ENCODE measurements at places on chromosomes 3 and 15.

GRCh38 chr3:4641863-4642563, 148.9 kb downstream of the ITPR1 start:
- no peak for DNase-seq

- no peak for DNase-seq
These were observed 41.0 kb downstream of the GOLGA6A start for GRCh38 chr15:74041311-74041756.

- DNase-seq: no peak
These were observed 11.0 kb downstream of the TSPAN3 start for GRCh38 chr15:77059786-77060361.

DNA sequence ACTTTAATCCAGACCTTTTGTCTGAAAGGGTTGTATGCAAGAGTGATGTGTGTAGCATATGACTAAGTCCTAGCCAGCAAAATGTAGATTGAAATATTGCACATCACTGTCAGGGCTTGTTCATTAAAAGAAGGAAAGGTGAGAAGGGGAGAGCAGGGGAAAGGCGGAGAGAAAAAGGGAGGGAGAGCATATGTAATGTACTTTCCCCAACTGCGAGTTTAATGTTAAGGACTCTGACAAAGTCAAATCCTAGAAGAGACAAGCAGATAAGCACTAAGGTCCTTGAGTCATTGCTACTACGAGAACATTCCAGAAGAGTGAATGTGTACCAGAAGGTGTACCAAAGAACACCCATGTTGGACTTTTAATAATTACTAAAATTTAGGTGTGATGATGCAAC, 1336.7 kb downstream of the NSUN3 start:
- DNase-seq: no peak

DNA sequence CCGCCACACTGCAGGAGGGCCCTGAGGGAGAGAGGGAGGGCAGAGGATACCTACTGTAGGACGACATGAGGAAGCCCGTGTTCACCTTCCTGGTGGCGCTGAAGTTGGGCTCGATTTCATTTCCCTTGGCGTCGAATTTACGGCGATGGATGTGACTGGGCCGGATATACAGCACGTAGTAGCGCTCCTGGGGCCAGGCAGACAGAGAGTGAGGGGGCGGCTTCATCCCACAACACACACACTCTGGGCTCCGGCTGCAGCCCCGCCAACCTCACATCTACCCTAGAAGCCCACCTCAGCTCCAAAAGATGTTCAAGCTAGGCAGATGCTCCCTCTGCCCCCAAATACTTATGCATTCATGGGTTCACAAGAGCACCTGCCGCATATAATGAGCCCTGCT, 4.5 kb downstream of the ARPIN start:
- DNase-seq: no peak

DNA sequence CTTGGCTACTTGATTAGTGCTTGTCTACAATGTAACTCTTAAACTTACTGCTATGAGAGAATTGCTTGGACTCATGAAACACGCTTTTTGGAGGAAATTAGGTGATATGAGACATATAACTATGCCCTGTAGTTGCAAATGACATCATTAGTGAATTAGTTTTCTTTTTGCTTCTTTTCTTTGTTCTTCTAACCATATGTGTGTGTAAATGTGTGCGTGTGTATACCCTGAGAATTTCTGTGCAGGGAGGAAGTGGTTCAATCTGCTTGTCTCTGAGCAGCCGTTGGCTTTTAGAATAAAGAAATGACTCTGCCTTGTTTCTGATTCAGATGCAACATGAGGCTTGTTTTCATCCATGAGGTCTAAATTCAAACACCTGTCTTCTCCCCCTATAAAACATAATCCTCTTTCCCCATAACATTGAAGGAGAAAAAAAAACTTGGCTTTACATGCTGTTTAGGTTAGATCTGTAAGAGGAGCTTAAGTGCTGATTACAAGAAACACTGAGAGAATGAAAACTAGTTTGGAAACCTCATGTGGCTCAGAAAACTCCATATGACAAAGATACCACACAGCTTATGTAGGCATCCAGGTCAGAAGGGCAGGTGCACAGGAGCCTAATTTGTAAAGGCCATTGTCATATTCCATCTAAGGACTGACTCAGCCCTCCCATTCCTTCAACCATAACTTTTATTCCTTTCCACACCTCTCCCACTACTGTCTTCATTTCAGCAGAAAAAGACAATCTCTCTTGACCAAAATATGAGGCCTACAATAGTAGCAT, 30.5 kb upstream of the BLM start:
- DNase-seq: peak; percentile 79

DNA sequence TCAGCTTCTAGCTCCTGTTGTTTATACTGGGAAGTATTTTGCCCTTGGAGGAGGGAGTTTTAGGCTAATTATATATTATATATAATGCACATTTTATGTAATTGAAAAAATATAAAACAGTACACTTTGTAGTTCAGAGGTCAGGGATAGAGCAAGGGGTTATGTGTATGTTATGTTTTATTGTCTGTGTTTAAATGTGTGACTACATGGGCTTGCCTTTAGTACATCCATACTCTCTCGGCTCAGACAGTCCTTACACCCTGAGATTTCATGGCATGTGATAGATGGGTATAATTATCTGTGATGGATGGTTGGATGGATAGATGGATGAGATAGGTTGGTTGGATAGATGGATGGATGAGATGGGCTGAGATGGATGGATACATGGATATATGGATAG, 17.4 kb upstream of the ST3GAL6 start:
- no peak for DNase-seq

DNA sequence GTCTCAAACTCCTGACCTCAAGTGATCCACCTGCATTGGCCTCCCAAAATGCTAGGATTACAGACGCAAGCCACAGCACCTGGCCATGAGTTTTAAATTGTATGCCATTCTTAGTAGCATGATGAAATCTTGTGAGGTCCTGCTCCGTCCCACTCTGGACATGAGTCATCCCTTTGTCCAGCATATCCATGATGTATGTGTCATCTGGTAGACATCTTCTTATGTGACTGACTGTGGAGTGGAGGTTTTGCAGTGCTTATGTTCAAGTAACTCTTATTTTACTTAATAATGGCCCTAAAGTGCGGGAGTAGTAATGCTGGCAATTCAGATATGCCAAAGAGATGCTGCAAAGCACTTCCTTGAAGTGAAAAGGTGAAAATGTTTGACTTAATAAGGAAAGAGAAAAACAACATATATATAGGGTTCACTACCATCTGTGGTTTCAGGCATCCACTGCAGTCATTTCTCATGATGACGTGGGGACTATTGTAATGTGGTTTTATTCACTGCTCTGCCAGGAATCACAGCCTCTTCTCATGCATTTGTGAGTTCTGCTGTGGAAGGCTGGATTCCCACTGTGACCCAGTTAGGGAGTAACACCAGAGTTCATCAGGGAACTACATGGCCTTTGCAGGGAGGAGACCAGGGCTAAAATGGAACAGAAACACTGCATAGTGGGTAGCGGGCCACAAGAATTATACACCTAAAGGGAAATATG, 204.6 kb upstream of the STRIT1 start:
- no peak for DNase-seq

DNA sequence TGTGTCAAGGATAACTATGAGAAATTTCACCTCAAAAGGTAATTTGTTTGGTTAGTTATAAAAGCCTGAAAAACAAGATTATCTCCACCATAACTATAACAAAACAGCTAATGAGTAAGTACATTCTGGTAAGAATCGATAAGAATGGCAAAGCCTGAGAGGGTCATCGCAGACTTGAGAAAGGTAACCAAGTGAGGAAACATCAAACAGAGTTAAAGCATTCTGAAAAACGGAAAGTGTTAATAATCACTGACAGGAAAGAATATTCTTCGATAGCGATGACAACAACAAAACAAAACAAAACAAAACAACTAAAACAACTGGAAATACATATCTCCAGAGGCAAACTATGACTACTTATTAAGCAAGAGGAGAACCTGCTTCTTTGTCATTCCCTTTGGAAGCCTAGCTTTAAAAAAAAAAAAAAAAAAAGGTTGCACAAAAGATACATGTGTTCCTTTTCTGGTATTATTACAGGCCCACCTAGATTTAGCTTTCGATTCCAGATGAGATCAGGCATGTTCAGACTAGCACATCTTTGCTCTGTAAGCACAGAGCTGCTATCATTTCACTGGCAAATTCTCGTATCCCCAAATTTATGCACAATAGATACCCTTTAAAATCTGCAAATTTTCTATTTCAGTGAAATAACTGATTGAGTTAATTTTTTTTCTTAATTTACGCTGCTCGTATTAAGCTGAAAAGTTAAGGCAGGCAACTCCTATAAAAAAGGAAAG, 155.6 kb downstream of the TIGIT start:
- DNase-seq: no peak

GRCh38 chr3:48661501-48662144, 1.1 kb downstream of the CELSR3 start:
- DNase-seq: peak; percentile 73

- peak; percentile 40 for DNase-seq
These were observed 6.9 kb downstream of the NEK11 start for GRCh38 chr3:131033480-131034080.

- no peak for DNase-seq
These were observed 32.9 kb downstream of the DNAJB8 start for GRCh38 chr3:128433837-128434165.

DNA sequence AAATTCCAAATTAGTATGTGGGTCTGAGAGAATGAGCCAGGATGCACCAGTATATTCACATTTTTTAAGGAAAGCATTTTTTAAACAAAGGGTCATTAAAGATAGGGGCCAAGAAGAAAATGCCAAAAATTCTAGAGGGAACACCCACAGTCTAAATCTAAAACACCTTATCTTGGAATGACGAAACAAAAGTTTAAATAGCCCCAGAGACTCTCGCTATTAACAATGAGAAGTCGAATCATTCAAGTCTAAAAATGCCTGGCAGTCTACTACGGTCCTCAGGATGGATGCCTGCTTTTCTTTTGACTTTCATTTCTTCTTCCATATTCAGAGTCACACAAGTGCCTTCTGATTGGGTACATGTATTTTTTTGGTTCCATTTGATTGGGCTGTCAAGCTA, 66.3 kb downstream of the SSUH2 start:
- DNase-seq: no peak

- no peak for DNase-seq
These were observed 421.6 kb downstream of the EPHB1 start for GRCh38 chr3:135216659-135217058.

GRCh38 chr3:20739814-20740213, 553.8 kb upstream of the SGO1 start:
- no peak for DNase-seq

- DNase-seq: no peak
These were observed 96.7 kb downstream of the SV2B start for GRCh38 chr15:91196768-91197167.

DNA sequence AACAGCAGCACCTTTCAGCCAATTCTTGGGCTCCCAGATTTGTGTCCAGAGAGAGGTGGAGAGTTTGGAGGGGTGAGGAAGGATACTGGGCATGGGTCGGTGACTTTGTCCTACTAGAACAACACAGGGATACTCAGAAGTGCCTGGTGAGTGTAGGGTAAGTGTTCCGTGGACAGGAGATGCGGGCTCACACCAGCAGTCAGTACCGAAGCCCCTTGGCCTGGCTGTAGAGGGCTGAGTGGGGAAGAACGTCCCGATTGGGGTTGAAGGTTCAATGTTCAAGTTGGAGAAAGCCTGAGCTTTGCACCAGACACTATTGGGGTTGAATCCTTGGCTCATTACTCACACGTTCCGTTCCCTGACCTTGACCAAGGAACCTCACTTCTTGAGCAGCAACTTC, 40.8 kb upstream of the SLC6A11 start:
- no peak for DNase-seq

DNA sequence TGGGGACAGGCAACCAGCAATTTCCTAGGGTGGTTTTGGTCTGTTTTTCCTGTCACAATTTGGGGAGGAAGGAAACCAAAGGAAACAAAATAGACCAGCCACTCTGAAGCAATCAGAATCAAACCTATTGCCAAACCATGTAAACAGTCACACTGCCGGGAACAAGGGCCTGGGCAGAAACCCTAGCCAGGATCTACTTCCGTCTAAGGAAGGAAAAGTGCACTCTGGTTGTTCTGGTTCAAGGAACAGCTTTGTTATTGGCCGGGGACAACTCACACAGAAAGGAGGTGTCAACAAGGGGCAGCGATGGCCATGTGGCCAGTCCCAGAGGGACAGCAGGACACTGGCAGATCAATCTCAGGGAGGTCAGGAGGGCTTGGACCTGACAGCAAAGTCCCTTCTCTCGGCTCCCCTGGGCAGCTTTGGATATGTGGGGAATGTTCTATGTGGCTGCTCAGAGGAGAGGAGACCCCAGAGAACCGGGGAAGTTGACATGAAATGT, 17.5 kb upstream of the RAD18 start:
- no peak for DNase-seq

Data from hematopoietic multipotent progenitor cell (in vitro differentiated cells).